CD8-positive, alpha-beta memory T cell (primary cell): ENCODE measurements at places on chromosomes 11 and 22. TPM values are rescaled to one million over a fixed set of nuclear protein-coding genes. Genes with fewer than 3 reads are reported as not detected.

Gene GDPD4
- not detected for total RNA-seq

Gene NLRP6
- total RNA-seq: 3.6 TPM

Gene CCDC87
- 0.27 TPM for total RNA-seq

Gene BTG4
- total RNA-seq: not detected

Gene CRYAB
- total RNA-seq: not detected

Gene SCUBE1
- 0.33 TPM for total RNA-seq

- no peak overlapping the region for H3K27ac ChIP-seq
- H3K36me3 ChIP-seq: no peaks in the 10 kb centered on the region
- no peak for DNase-seq
- H3K4me1 ChIP-seq: no peaks in the 10 kb centered on the region
- no peak overlapping the region for H3K4me3 ChIP-seq
These were observed 91.5 kb downstream of the MORC2 start for GRCh38 chr22:30876915-30877553.

DNA sequence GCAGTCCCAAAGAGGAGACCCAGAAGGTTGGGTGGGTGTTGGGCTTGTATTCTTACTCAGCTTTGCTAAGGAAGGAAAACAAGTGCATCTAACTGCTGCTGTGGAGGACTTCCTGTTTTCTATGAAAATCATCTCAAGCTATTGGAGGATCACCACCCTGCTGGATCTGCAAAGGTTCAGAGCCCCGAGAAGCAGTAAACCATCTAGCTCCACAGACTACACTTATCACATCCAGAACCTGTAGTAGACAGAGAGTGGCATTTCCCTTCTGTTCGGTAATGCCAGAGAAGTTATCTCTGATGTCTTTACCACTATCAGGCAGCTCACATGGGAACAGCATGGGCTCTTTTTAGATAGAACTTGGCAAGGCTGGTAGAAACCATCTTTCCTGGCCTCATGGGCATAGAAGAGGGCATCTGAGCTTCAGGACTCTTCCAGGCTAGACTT is 21.7 kb downstream of the KCNJ1 start:
- H3K4me3 ChIP-seq: peak overlapping the region; percentile 30
- no peaks in the 10 kb centered on the region for H3K36me3 ChIP-seq
- H3K4me1 ChIP-seq: peaks cover 37% of the 10 kb centered on the region
- H3K27ac ChIP-seq: no peak overlapping the region

- H3K27me3 ChIP-seq: no peaks in the 10 kb centered on the region
- no peak overlapping the region for H3K27ac ChIP-seq
These were observed 21.1 kb upstream of the RDX start for GRCh38 chr11:110317516-110317932.

DNA sequence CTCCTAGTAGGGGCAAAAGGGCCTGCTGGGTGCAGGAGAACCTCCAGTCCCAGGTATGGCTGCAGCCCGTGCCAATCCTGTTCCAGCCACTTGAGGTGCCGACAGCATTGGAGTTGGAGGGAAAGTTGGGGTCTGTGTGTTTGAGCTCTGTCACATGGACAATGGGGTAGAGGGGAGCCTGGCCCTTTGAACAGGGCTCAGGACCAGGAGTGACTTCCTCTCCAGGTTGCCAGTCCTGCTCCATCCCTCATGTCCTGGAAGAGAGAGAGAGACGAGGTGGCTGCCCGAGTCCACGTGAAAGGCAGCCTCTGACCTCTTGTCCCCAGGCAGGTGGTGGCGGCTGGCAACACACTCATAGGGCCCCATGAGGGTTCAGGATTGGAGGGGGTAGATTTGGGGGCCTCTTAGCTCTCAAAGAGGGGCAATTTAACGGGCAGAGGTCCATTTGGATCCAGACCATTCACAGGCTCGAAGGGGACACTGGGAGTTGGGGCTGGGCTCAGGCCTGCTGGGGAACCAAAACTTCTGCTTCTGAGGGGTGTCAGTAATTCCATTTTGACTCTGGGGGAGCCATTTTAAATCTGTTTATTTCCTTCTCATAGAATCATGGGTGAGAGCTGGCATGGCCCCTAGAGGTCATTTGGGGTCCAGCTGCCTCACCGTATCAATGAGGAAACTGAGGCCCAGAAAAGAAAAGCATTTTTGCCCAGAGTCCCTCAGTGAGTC is 4.1 kb downstream of the ADORA2A start:
- H3K27ac ChIP-seq: no peak overlapping the region
- DNase-seq: no peak
- H3K27me3 ChIP-seq: no peaks in the 10 kb centered on the region
- peaks cover 3% of the 10 kb centered on the region for H3K36me3 ChIP-seq
- peaks cover 89% of the 10 kb centered on the region for H3K4me1 ChIP-seq

GRCh38 chr11:115276191-115276590 is 228.0 kb downstream of the CADM1 start:
- no peak overlapping the region for H3K27ac ChIP-seq
- H3K4me3 ChIP-seq: no peak overlapping the region
- no peaks in the 10 kb centered on the region for H3K4me1 ChIP-seq
- H3K27me3 ChIP-seq: no peaks in the 10 kb centered on the region
- DNase-seq: no peak
- H3K36me3 ChIP-seq: no peaks in the 10 kb centered on the region

DNA sequence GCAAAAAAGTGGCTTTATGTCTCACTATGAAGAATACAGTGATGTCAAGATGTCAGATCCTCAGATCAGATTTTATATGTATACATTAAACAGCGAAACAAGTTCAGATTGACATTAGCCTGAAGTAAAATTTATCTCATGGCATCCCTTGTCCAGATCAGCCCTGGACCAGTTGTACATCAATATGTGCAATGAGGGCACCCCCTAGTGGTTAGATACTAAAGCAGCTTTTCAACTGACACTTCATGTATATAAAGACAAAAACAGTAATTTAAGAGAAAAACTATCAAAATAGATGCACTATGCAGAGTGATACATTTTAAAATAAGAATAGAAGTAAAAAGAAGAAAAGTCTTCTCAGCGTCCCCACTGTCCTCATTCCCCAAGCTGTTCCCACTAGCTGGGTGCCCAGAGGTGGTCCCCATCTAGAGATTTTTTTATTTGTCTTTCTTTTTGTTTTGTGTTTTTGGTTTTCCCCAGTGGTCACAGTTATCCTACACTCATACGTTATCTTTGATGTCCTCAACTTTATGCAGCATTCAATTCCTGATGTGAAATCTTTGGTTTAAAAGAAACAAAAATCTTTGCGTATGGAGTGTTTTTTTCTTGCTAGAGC is 2193.4 kb upstream of the RAG2 start:
- no peaks in the 10 kb centered on the region for H3K36me3 ChIP-seq
- H3K27me3 ChIP-seq: no peaks in the 10 kb centered on the region
- H3K4me1 ChIP-seq: no peaks in the 10 kb centered on the region
- no peak overlapping the region for H3K27ac ChIP-seq
- H3K4me3 ChIP-seq: no peak overlapping the region

- DNase-seq: no peak
- no peak overlapping the region for H3K27ac ChIP-seq
- H3K27me3 ChIP-seq: no peaks in the 10 kb centered on the region
- H3K4me1 ChIP-seq: no peaks in the 10 kb centered on the region
- H3K36me3 ChIP-seq: no peaks in the 10 kb centered on the region
- no peak overlapping the region for H3K4me3 ChIP-seq
These were observed 356.9 kb upstream of the CCDC90B start for GRCh38 chr11:83643115-83643514.

GRCh38 chr11:96102664-96103078 is 178.8 kb upstream of the MTMR2 start:
- H3K36me3 ChIP-seq: no peaks in the 10 kb centered on the region
- no peak overlapping the region for H3K27ac ChIP-seq
- no peak for DNase-seq

DNA sequence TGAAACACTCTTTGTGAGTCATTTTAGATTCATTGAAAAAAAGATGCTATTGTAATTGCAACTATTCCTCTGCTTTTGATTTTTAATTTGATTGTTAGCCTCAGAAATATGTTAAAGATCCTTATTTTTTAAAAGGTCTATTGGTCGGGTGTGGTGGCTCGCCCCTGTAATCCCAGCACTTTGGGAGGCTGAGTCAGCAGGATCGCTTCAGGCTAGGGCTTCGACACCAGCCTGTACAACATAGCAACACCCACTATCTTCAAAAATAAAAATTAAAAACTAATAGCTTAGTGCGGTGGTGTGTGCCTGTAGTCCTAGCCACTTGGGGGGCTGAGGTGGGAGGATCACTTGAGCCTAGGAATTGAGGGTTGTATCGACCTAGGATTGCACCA is 71.9 kb upstream of the MYO18B start:
- no peak for DNase-seq
- H3K36me3 ChIP-seq: no peaks in the 10 kb centered on the region
- H3K4me3 ChIP-seq: no peak overlapping the region
- H3K27me3 ChIP-seq: no peaks in the 10 kb centered on the region

- no peaks in the 10 kb centered on the region for H3K36me3 ChIP-seq
- H3K4me3 ChIP-seq: no peak overlapping the region
- no peaks in the 10 kb centered on the region for H3K4me1 ChIP-seq
- no peak for DNase-seq
These were observed 11.4 kb downstream of the SLC5A12 start for GRCh38 chr11:26710489-26710888.

DNA sequence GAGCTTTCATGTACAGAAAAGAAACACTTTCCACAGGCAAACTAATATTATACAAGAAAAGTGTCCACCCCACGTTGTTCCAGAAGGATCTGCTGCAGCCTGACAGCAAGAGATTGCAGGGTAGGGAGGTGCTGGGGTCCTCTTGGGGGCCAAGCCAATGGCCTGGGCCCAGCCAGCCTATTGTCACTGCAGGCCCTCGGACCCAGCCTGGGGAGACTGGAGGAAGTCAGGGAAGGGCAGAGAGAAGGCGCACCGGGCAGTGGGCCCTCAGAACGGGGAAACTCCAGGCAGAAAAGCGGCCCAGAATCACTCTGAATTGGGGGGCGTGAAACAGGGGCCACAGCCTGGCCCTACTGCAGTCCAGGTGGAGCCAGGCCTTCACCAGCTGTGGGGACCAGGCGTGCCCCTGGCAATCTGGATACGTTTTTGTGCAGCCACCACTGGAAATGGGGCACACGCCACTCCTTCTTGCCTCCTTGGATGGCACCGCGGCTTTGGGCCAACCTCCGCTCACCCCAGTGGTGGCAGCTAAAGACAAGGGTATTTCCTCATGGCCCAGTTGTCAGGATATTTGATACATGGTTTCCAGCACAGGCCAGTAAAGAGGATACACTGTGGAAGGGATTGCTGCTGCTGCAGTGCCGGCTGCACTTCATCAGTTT is 3.9 kb upstream of the NAP1L4 start:
- H3K27ac ChIP-seq: no peak overlapping the region
- H3K4me3 ChIP-seq: no peak overlapping the region
- H3K27me3 ChIP-seq: no peaks in the 10 kb centered on the region
- H3K4me1 ChIP-seq: peaks cover 7% of the 10 kb centered on the region
- H3K36me3 ChIP-seq: no peaks in the 10 kb centered on the region

DNA sequence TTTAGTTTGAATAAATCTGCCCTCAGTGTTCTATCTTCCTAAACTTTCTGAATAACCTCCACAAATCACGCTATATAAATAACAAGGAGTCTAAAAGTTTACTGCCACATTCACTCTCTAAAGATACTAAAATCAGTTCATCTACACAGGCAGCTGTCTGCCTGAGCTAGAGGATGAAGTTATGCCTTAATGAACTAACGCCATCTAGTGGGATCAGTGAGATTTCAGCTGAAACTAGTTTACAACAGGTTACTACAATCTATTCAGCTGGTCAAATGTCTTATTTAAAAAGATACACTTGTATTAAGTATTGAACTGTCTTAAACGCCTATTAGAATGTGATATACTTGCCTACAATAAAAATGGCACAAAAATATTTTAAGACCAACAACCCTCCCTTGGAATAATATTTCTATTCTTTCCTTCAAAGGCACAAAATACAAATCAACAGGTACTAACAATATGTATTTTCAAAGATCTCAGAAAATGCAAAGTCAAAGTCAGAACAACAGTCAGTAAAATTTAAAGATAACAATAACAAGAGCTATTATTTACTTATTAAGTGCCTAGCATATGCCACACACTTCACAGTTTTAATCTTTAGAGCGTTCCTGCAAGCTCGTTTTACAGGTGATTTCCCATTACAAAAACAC is 84.1 kb downstream of the LARGE2 start:
- no peaks in the 10 kb centered on the region for H3K27me3 ChIP-seq
- no peak for DNase-seq
- H3K4me3 ChIP-seq: no peak overlapping the region
